ENCODE measurements at places on chromosomes 4 and X.

DNA sequence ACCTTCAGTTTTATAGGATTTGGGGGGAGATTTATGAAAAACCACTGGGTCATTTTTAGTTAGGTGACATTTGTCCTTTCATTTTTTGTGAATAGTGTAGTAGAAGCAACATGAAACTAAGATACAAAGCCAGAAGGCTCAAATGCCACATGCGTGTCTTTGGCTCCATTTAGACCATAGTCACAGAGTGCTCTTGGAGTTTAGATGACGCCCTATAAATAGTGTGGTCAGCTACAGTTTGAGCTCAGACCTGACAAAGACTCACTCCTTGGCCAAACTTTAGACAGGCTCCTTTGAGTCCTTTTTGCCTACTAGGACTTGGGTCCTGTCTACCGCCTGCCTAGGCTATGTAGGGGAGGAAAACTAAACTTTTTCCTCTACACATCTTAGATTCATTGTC lies 16.8 kb upstream of the PAGE1 start:
- DNase-seq: no peak

GRCh38 chr4:72031868-72032608 lies at the start of gene NPFFR2:
TSS of gene NPFFR2 (plus strand) at chr4:72032000. CDS start at chr4:72128592, 96,592 bp downstream.
- no peak for DNase-seq

DNA sequence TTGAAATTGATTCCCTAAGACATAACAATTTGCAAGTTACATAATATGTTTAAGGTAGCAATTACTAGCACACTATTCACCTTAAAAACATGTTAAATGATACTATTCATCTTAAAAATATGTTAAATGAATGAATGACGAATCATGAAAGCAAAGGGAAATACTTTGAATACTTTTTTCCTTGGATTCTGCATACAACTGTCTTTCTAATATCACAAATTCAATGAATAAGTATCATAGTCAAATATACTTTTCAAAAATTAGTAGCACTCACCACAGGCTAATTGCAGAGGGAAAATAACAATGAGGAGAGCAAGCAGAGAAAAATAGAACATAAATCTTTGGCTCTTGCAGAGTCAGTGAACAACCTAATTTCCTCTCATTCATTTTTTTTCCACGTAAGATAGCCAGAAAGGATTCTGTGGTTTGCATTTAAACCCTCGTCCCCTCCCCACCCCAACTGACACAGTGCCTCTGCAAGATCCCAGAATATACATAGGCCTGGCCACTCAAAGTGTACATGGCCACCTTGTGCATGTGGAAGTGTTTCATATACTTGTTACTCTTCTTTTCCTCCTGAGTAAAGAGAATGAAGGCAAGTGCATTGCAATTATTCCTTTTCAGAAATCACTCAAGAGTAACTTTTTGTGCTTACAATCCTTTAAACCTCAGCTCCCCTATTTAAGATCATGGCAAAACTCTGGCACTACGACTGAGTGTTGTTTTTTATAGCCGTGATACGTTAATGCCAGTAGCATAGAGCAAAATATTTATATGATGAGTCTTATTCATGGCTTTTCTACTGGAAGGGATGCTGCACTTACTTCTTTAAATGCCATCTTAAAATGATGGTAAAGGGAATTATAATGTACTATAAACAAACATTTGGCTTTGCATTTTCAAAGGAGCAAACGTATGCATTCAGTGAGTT lies 236.4 kb downstream of the PDGFC start:
- DNase-seq: no peak

DNA sequence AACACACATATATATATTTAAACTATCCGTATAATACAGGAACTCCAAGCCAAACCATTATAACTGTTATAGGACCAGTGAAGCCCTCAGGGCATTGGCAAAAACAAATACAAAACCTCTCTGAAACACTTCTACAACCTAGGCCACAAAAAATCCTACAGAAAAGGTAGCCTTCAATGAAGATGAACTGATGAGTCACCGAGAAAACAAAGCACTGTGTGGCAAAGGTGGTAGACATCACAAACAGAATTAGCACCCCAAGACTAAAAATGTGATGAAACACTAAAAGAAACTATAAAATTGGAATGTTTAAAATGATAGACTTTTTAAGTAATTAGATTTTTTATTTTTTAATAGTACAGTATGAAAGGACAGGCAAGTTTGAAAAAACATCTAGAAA lies 5.5 kb upstream of the HSPA4L start:
- no peak for DNase-seq

DNA sequence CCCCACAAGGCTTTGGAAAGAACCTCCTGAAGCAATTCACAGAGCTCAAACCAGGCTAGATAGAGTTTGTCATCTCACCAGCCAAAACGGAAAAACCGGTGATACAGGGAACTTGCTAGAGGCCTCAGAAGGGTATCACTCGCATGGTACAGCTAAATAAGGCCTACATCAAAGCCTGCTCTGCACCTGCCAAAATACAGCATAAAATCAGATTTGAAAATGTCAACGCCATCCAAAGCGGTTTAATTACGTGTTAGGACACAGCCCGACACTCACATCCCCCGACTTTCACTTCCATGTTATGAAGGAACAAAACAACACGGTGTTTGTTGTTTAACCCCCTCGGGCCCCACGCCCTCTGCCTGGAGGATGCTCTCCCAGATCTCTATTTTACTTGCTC lies 65.0 kb downstream of the MAPK10 start:
- DNase-seq: no peak

DNA sequence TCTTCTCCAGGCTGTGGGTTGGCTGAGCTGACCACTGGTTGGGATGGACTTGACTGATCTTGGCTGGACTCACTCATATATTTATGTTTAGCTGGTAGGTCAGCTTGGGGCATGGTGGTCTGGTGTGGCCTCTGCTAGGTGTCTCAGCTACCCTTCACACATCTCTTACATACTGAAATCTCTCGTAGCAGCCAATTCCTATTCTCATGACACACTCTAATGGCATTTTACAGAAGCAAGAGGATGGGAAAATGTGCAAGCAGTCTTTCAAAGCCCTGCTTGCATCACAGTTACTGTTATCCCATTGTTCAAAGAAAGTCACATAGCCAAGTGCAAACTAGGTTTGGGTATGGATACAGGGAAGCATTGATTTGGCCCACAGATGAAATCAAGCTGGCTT lies 55.5 kb upstream of the PCDH18 start:
- DNase-seq: no peak

DNA sequence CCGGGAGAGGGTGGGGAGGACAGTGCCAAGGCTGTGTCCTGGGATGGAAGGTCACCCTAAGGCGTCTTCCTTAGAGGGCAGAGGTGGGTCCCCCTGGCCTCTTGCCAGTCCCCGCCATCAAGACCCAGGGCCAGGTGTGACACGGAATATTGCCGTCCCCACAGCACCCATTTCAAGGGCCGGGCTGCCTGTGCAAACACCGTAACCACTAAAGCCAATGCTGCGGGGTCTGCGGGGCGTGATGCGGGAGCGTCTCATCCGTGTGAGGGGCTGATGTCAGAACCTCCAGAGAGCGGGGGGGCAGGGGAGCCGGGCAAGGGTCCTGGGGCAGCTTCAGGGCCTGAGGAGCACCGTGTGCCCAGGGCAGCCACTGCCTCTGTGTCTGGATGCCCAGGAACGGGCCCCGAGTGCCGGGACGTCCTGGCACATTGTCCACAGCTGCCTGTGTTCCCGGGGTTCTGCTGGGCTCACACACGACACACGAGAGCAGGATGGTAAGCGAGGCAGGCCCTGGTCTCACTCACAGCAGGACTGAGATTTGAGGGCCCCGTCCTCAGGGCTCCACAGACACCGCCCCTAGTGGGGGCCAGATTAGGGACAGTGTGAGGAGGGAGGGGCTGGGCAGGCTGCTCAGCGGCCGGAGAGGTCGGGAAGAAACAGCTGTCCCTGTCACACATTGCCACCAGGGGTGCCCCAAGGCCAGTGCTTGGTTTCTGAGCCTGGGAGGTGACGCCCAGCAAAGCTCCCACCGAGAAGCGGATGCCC lies 29.2 kb downstream of the NKX1-1 start:
- DNase-seq: no peak

Measured in AG04450 (cell line).